T-helper 1 cell (primary cell): ENCODE measurements at places on chromosomes 16 and 17.

DNA sequence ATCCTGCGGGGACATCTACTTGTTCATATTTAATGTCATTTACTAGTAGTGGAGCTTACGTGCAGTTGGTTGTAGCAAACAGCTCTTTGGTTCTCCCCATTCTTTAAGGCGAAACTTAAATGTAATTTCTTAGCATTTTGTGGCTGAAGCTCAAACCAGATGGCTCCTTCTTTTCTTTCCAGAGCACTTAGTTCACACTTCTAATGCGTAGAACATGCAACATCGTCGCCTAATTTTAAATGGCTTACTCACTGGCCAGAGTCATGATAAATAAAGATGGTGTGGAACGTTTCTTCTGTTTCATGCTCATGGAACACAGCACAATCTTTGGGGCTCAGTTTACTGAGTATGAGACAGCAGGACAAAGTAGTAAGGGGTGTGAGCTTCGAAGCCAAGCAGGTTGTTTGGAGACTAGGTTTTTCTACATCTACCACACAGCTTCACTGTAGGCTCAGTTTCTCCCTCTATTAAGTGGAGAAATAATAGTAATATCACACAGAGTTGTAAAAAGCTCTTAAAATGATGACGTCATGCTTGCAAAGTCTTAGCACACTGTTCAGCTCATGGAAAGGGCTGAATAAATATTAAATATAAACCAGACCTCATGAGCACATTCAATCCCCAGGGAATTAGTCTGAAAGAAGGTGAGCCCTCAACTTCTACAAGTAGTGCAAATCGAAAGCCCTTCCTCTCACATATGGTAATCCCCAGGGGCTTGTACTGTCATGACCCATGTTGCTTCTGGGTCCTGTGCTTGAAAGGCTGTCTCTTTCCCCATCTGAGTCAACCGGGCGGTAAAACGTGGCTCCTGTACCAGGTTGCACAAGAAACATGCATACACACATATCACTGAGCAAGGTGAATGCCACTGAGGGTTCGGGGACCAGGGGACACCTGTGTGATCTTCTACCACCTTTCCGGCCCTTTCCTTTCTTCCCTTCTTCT, 384.3 kb downstream of the CDH13 start:
- DNase-seq = no peak

- no peak for DNase-seq
Measured at GRCh38 chr16:72094266-72094610, 591 bp downstream of the DHX38 start.

- no peak for DNase-seq
Measured at GRCh38 chr17:79046916-79047280, 22.9 kb downstream of the C1QTNF1 start.

- DNase-seq = no peak
Measured at GRCh38 chr16:10965440-10966061, 21.2 kb downstream of the CLEC16A start.
